ENCODE measurements at places on chromosomes 1 and 21. TPM values are rescaled to one million over a fixed set of nuclear protein-coding genes. Genes with fewer than 3 reads are reported as not detected.

GRCh38 chr1:205359771-205360565 lies 3.2 kb upstream of the KLHDC8A start:
- H3K4me1 ChIP-seq = no peaks in the 10 kb centered on the region
- H3K27me3 ChIP-seq = peaks cover 66% of the 10 kb centered on the region
- H3K4me3 ChIP-seq = no peak overlapping the region

GRCh38 chr1:44390277-44390676 lies 14.8 kb upstream of the RNF220 start:
- no peaks in the 10 kb centered on the region for H3K4me1 ChIP-seq
- H3K27me3 ChIP-seq = peaks cover 20% of the 10 kb centered on the region
- DNase-seq = no peak
- no peak overlapping the region for H3K27ac ChIP-seq
- H3K36me3 ChIP-seq = no peaks in the 10 kb centered on the region

Gene OR2T35
- not detected for total RNA-seq

Gene SLC9C2
- not detected for total RNA-seq

DNA sequence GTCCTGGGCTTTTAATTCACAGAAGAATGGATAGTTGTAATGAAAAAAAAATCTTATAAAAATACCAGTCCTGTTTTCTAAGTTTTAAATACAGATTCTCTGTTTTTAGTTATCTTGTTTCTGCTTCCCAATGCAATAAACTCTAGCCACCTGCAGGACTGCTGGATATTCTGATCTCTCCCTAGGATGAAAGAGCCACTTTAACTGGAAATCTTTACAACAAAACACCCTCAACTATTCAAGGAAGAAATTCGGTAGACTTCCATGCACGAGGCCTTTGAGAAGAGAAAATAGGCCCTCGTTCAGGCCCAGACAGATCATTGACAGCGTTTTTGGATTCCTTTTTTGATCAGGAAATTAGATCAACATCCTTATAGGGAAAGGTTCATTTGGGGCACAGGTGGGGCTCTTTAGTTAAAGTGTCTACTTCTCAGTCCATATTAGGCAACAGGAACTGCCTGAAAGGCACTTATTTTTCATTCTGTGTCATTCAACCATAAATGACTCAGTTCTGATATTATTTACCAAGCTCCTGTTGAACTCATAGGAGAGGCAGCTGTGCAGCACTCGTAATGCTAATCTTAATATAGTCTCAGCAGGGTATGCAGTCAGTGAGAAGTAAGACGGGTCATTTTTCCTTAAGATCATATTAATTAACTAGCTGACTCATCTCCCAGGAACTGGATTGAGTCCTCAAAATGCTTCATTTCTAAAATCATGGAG lies 71.1 kb upstream of the ERRFI1 start:
- no peak overlapping the region for H3K4me3 ChIP-seq
- H3K27ac ChIP-seq = peak overlapping the region; percentile 97
- peaks cover 3% of the 10 kb centered on the region for H3K36me3 ChIP-seq
- no peaks in the 10 kb centered on the region for H3K27me3 ChIP-seq
- H3K4me1 ChIP-seq = peaks cover 63% of the 10 kb centered on the region

Gene ADCY10
- 0.94 TPM for total RNA-seq

DNA sequence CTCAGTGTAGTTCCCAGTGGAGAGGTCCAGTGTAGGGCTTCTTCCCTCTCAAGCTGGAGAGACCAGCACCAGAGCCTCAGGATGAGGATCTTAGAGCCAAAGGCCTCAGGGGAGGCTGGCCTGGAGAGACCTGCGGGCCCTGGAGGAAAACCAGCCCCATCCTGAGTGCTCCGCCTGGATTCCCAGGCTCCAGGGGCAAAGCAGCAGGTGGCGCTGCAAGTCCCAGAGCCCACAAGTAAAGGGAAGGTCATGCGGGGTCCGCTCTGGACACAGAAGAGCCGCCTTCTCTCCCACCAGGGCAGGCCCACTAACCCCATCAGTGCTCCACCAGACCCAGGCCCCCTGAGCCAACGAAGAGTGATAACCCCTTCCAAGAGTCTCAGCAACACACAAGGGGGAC lies 22.7 kb downstream of the PGBD5 start:
- H3K27me3 ChIP-seq = peaks cover 8% of the 10 kb centered on the region
- H3K4me1 ChIP-seq = peaks cover 15% of the 10 kb centered on the region
- H3K27ac ChIP-seq = no peak overlapping the region
- no peak overlapping the region for H3K4me3 ChIP-seq

All from osteocyte (in vitro differentiated cells).